A549 treated with Hydrocortisone at 1 μM for 4 hours (cell line): ENCODE measurements at places on chromosomes 5 and 9. TPM values are rescaled to one million over a fixed set of nuclear protein-coding genes. Genes with fewer than 3 reads are reported as not detected.

Gene PCDHB15
- 0.03 to 0.14 TPM (median 0.06 TPM) in 5 replicates for total RNA-seq

Gene PCDHA9
- not detected in 5 replicates for total RNA-seq

Gene PLAC8L1
- total RNA-seq = 0.20 to 0.40 TPM (median 0.22 TPM) in 5 replicates

Gene TSLP
- total RNA-seq = not detected in 5 replicates

Gene EFNA5
- 18.1 to 23.1 TPM (median 20.5 TPM) in 5 replicates for total RNA-seq

Gene TLE1
- 78.6 to 88.2 TPM (median 82.9 TPM) in 5 replicates for total RNA-seq

Gene ADAMTS13
- total RNA-seq = 0.51 to 0.73 TPM (median 0.56 TPM) in 5 replicates

Gene SLC9A3
- total RNA-seq = 2.2 to 2.5 TPM (median 2.2 TPM) in 5 replicates

Gene SPINK13
- total RNA-seq = 0.18 to 0.30 TPM in 2 of 5 replicates, not detected in the others

Gene ANKRD55
- total RNA-seq = not detected in 5 replicates

Gene TAS2R1
- total RNA-seq = not detected in 5 replicates

Gene ELAVL2
- 0.02 to 0.05 TPM (median 0.02 TPM) in 3 of 5 replicates, not detected in the others for total RNA-seq

Gene C9orf50
- 0.08 TPM in 1 of 5 replicates, not detected in the others for total RNA-seq

Gene RANBP3L
- total RNA-seq = not detected in 5 replicates

Gene MYOZ3
- total RNA-seq = 0.07 to 0.14 TPM in 2 of 5 replicates, not detected in the others

Gene NMUR2
- total RNA-seq = 0.06 to 0.10 TPM (median 0.09 TPM) in 4 of 5 replicates, not detected in the other

Gene CAMLG
- 24.0 to 27.9 TPM (median 27.1 TPM) in 5 replicates for total RNA-seq

Gene ARRDC3
- 3.3 to 7.5 TPM (median 5.7 TPM) in 5 replicates for total RNA-seq

Gene BARHL1
- not detected in 5 replicates for total RNA-seq

Gene PLEKHG4B
- 0.82 to 1.7 TPM (median 1.3 TPM) in 5 replicates for total RNA-seq

Gene SGCD
- 3.3 to 5.8 TPM (median 4.5 TPM) in 5 replicates for total RNA-seq

Gene CNTNAP3B
- 14.9 to 15.8 TPM (median 15.1 TPM) in 5 replicates for total RNA-seq

Gene ABCA2
- 22.8 to 26.7 TPM (median 24.4 TPM) in 5 replicates for total RNA-seq

Gene DEPDC1B
- total RNA-seq = 13.2 to 17.6 TPM (median 15.0 TPM) in 5 replicates

Gene CMYA5
- 0.06 to 0.14 TPM (median 0.08 TPM) in 5 replicates for total RNA-seq

Gene ROPN1L
- total RNA-seq = 1.8 to 2.3 TPM (median 1.9 TPM) in 5 replicates
